ENCODE measurements at places on chromosomes 16 and 17.
A peak's percentile ranks its signal among the peaks of the same experiment; 100 is the strongest.

GRCh38 chr16:83807327-83807709 lies 460 bp upstream of the HSBP1 start:
- H3K4me3 ChIP-seq: peak overlapping the region; percentile 37
- peak overlapping the region; percentile 73 for H3K27ac ChIP-seq
- H3K36me3 ChIP-seq: peaks cover 18% of the 10 kb centered on the region
- no peak for DNase-seq
- H3K4me1 ChIP-seq: peaks cover 21% of the 10 kb centered on the region

DNA sequence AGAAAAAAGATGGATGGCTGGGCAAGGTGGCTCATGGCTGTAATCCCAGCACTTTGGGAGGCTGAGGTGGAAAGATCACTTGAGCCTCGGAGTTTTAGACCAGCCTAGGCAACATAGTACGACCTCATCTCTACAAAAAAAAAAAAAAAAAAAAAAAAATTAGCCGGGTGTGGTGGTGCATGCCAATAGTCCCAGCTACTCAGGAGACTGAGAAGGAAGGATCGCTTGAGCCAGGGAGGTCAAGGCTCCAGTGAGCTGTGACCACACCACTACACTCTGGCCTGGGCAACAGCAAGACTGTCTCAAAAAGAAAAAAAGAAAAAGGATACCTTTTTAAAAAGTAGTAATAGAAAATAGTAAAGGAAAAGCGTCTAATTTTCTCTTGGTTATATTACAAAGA lies 20.7 kb downstream of the ZNF652 start:
- no peak for DNase-seq
- no peaks in the 10 kb centered on the region for H3K27me3 ChIP-seq
- no peaks in the 10 kb centered on the region for H3K36me3 ChIP-seq

DNA sequence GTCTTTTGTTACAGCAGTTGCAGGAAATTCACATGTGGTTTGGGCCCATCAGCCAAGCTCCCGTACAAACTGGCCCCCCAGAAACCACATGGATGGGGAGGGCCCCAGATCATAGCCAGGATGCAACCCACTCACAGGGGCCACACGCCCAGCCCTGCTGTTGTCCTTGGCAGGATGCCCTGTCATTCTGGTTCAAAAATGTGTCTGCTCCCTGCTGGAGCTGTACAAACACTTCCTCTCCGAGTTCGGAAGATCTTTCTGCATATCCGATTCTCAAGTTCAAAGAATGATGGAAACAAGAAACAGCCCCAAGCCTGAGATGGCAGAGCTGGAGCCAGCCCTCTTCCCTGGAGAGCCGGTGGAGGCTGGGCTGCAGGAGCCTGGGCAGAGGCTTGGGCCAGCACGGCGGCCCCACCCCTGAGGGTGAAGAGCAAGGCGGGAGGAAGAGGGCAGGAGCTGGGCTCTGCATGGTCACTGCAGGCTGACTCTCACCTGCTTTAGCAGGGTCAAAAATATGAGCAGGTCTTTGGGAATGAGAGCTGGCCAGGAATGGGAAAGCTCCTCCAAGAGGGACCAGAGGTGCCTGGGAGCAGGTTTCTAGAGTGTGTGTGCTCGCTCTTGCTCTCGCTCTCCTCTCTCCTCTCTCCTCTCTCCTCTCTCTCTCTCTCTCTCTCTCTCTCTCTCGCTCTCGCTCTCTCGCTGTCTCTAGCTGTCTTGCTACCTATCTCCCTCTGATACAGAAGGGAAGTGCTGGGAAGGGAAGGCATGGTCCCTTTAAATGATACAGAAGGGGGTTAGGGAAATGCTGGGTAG lies 34.7 kb upstream of the ENPP7 start:
- H3K27ac ChIP-seq: no peak overlapping the region
- no peak for DNase-seq
- H3K36me3 ChIP-seq: no peaks in the 10 kb centered on the region
- H3K4me1 ChIP-seq: no peaks in the 10 kb centered on the region
- no peak overlapping the region for H3K4me3 ChIP-seq
- no peaks in the 10 kb centered on the region for H3K27me3 ChIP-seq

GRCh38 chr17:14086189-14086588 lies 16.9 kb downstream of the COX10 start:
- peaks cover 17% of the 10 kb centered on the region for H3K36me3 ChIP-seq
- no peak overlapping the region for H3K4me3 ChIP-seq
- no peaks in the 10 kb centered on the region for H3K27me3 ChIP-seq
- H3K4me1 ChIP-seq: no peaks in the 10 kb centered on the region
- DNase-seq: no peak

DNA sequence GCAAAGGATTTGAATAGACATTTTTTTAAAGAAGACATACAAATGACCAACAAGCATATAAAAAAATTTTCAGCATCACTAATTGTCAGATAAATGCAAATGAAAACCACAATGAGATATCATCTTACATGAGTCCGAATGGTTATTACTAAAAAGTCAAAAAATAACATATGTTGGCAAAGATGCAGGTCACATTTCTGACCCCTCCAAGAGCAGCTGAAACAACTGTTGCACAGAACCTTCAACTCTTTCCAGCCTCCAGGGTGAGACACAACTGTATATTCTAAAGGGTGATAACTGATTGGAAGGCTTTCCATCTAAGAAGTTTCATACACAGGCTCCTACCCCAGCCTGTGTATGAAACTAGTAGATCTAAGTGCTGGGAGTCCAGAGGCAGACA lies 51.9 kb downstream of the SLFN5 start:
- H3K27me3 ChIP-seq: no peaks in the 10 kb centered on the region
- H3K4me1 ChIP-seq: no peaks in the 10 kb centered on the region
- no peak overlapping the region for H3K4me3 ChIP-seq

DNA sequence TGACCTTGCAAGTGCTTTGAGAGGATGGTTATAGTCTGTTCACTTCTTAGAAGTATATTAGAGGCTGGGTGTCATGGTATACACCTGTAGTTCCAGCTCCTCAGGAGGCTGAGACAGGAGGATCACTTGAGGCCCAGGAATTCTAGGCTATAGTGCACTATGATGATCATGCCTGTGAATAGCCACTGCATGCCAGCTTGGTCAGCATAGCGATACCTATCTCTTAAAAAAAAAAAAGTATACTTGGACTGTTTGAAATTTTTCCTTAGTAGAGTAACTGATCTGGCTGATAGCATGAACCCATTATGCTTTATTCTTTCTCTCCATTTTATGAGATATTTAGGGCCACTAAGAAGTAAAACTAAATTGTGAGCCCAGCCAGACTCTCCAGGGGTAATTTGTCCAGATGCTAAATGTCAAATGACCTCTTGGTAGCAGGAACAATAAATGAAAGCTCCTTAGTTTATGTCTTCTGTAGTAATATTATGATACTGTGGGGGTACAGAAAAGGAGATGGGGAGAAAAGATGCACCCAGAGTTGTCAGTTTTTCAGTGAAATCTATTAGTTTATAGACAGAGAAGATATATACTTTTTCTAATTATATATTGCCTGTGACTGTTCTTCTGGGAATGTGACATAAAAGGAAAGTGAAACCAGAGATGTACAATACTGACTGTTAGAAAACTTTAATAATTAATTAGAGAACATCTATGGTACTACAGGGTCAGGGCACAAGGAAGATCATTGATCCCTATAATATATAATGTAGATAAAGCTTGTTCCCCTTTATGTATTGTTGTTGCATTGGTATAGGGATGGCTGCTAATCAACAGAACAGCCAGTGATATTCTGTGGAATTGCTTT lies 335.3 kb upstream of the TBX2 start:
- H3K27ac ChIP-seq: no peak overlapping the region
- no peaks in the 10 kb centered on the region for H3K27me3 ChIP-seq
- no peak overlapping the region for H3K4me3 ChIP-seq
- no peaks in the 10 kb centered on the region for H3K4me1 ChIP-seq
- no peaks in the 10 kb centered on the region for H3K36me3 ChIP-seq

- no peak overlapping the region for H3K4me3 ChIP-seq
- H3K27ac ChIP-seq: no peak overlapping the region
- H3K4me1 ChIP-seq: no peaks in the 10 kb centered on the region
- no peaks in the 10 kb centered on the region for H3K36me3 ChIP-seq
Measured at GRCh38 chr16:22152316-22152715, 10.0 kb upstream of the SDR42E2 start.

DNA sequence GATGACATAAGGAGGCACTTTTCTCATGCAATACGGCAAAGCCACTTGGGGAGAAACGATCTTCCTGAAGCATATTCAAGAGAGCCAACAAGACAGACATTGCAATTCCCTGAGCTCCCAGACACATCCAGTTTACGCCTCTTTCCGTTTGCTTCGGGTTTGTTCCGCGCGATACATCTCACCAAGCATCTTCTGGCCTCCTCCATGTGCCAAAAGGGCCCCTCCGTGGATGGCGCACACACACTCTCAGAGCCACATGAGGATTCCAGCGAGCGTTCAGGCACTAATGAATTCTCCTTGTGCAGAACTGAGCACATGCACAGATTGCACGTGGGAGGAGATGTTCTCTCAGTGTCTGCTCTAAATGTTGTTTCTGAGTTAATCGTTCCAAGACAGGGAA lies 146.7 kb upstream of the SHISA6 start:
- H3K27me3 ChIP-seq: no peaks in the 10 kb centered on the region
- H3K4me1 ChIP-seq: no peaks in the 10 kb centered on the region
- no peak overlapping the region for H3K27ac ChIP-seq
- H3K4me3 ChIP-seq: no peak overlapping the region
- no peak for DNase-seq
- no peaks in the 10 kb centered on the region for H3K36me3 ChIP-seq

GRCh38 chr17:50634915-50635731 lies 442 bp downstream of the ABCC3 start:
- no peak overlapping the region for H3K27ac ChIP-seq
- H3K4me3 ChIP-seq: no peak overlapping the region
- no peak for DNase-seq
- H3K36me3 ChIP-seq: no peaks in the 10 kb centered on the region
- H3K27me3 ChIP-seq: peaks cover 30% of the 10 kb centered on the region

- DNase-seq: no peak
- H3K4me3 ChIP-seq: no peak overlapping the region
- no peaks in the 10 kb centered on the region for H3K4me1 ChIP-seq
Measured at GRCh38 chr17:69336580-69336979, 9.6 kb upstream of the ABCA5 start.

DNA sequence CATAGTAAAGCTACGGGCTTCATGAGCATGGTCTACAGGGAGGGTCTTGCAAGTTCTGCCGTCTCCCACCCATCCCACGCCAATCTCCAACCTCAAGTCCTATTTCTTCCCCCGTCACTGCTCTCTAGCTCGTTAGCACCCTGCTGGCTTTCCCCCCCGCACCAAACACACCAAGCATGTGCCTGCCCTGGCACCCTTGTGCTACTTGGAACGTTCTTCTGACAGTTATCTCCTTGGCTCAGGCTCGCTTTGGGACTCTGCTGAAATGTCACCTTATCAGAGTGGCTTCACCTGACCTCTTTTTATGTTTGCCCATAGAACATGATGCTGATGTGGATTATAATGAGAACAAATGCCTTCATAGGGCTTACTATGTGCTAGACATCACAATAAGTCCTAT lies 21.9 kb downstream of the GLYR1 start:
- peaks cover 77% of the 10 kb centered on the region for H3K36me3 ChIP-seq
- no peak overlapping the region for H3K4me3 ChIP-seq
- DNase-seq: no peak
- H3K27ac ChIP-seq: no peak overlapping the region

DNA sequence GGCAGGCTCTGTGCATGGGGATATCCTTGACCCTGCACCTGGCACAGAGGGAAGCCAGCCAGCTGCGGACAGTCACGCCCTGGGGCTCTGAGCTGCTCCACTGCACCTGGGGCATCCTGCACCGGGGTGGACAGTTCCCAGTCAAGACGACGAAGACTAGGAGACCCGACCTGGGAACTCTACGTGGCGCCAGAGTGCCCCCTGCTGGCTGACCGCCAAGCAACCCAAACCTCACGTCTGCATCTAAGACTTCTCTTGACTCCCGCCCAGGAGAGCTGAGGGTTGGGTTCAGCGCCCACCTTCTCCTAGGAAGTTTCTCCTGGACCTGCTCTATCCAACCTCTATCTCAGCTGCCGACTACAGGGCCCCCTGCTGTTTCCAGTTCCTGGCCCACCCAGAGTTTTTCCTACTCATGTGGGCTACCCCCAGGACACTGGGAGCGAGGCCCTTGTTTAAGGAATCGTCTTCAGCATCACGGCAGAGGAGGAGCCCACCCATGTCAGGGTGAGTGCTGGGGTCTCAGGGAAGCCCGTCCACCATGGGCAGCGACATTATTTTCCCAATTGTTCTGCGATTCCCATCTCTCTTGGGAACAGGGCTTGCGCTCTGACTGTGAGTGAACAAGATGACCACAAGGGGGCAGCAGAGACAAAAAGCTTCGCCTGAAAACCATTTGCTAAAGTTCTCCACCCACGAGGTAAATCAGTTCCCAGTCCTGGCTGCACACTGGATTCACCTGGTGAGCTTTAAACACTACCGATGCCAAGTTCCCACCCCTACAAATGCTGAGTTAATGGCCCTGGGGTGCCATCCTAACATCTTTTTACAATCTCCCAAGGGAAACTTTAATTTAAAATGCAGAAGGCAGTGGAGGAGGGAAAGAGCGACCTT lies 29.3 kb downstream of the TLE7 start:
- no peak overlapping the region for H3K27ac ChIP-seq
- peaks cover 2% of the 10 kb centered on the region for H3K27me3 ChIP-seq
- peak; percentile 54 for DNase-seq
- peaks cover 4% of the 10 kb centered on the region for H3K4me1 ChIP-seq
- H3K4me3 ChIP-seq: no peak overlapping the region

Data from CD4-positive, CD25-positive, alpha-beta regulatory T cell (primary cell).